ENCODE measurements at places on chromosomes 4 and X.

GRCh38 chr4:124121461-124121971 is 591.0 kb downstream of the ANKRD50 start:
- no peak for DNase-seq

DNA sequence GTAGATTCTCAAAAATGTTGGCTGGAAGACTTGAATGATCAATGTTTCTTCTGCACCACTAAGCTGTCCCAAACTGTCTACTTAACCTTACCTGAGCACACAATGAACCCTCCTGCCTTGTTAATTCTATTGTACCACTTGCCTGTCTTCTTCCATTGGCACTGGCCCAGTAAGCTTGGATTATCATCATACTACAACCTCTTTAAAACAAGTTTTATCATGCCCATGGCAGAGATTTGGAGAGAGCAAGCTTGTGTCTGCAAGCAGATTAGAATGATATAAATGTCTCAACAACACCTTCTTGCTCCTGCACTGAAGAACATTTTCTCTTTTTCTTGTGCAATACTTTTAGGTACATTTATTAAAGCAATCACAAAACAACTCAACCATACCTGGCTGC is 74.0 kb upstream of the VMA21 start:
- no peak for DNase-seq

GRCh38 chr4:6894528-6895498 is 14.8 kb upstream of the TBC1D14 start:
- no peak for DNase-seq

GRCh38 chr4:76964769-76965168 is 15.2 kb downstream of the SEPTIN11 start:
- DNase-seq, result no peak

DNA sequence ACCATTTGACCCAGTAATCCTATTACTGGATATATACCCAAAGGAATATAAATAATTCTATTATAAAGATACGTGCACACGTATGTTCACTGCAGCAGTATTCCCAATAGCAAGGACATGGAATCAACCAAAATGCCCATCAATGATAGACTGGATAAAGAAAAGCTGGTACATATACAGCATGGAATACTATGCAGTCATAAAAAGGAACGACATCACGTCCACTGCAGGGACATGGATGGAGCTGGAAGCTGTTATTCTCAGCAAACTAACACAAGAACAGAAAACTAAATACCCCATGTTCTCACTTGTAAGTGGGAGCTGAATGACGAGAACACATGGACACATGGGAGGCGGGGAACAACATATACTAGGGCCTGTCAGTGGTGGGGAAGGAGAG is 69.7 kb downstream of the PHF8 start:
- no peak for DNase-seq

DNA sequence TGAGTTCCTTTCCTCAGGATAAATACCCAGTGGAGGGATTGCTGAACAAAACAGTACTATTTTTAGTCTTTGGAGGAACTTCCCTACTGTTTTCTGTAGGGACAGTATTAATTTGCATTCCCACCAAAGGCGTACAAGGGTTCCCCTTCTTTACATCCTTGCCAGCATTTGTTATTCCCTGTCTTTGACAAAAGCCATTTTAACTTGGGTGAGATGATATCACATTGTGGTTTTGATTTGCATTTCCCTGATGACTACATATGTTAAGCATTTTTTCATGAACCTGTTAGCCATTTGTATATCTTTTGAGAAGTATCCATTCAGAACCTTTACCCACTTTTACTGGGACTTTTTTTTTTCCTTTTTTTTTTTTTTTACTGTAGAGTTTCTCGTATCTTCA is 126.2 kb upstream of the ANXA10 start:
- no peak for DNase-seq

- no peak for DNase-seq
These were observed 93.7 kb downstream of the RTL5 start for GRCh38 chrX:72038016-72038415.

- no peak for DNase-seq
These were observed 81.8 kb upstream of the NDP start for GRCh38 chrX:44054863-44055601.
